ENCODE measurements at places on chromosomes 11 and 22.

DNA sequence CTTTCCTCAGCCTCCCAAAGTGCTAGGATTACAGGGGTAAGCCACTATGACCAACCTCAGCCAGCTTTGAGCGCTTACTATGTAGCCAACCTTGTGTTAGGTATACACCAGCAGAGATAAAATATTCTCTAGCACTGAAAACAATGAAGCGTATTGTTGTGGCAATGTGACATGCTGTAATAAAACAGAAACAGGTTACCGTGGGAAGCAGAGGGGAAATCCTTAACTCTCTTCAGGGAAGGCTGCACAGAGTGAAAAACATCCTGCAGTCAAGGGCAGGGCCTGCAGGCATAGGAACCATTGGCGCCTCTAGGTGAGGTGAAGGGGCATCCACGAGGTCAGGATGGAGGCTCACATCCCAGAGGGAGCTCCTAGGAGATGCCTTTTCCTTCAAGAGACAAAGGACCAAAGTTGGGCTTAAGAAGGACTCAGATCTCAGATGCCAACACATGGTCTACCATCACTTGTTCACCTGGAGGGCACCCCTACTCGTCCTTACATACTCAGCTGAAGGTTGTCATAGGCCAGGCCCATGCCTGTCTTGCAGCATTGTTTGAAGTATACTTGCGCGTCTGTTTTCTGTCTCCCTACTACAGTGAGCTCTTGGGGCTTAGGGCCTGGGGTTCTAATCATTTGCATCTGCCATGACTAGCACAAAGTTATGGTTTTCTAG, 8.0 kb downstream of the POLD4 start:
- DNase-seq: no peak

DNA sequence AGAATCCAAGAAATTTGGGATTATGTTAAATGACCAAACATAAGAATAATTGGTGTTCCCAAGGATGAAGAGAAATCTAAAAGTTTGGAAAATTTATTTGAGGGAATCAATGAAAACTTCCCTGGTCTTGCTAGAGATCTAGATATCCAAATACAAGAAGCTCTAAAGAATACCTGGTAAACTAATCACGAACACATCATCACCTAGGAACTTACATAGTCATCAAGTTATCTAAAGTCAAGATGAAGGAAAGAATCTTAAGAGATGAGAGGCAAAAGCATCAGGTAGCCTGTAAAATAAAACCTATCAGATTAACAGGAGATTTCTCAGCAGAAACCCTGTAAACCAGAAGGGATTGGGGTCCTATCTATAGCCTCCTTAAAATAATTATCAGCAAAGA, 46.9 kb downstream of the GAS2 start:
- no peak for DNase-seq

DNA sequence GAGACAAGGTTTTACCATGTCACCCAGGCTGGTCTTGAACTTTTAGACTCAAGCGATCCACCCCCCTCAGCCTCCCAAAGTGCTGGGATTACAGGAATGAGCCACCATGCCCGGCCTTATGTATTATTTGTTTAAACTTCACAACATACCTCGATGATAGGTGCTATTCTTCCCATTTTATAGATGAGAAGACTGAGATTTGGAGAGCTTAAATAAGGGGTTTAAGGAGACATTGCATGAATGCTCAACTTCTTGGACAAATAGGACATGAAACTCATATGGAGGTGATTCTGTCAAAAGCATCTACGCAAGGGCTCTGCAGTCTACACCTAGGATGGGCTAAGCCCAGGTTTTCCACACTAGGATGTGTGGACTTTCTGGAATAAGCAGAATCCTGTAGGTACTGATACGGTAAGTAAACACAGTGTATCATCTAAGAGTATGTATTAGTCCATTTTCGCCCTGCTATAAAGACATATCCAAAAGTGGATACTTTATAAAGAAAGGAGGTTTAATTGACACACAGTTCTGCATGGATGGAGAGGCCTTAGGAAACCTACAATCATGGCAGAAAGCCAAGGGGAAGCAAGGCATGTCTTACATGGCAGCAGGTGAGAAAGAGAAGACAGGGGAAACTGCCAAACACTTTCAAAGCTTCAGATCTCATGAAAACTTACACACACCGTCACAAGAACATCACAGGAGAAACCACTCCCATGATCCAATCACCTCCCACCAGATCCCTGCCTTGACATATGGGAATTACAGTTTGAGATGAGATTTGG, 62.8 kb upstream of the CAPRIN1 start:
- DNase-seq: no peak

DNA sequence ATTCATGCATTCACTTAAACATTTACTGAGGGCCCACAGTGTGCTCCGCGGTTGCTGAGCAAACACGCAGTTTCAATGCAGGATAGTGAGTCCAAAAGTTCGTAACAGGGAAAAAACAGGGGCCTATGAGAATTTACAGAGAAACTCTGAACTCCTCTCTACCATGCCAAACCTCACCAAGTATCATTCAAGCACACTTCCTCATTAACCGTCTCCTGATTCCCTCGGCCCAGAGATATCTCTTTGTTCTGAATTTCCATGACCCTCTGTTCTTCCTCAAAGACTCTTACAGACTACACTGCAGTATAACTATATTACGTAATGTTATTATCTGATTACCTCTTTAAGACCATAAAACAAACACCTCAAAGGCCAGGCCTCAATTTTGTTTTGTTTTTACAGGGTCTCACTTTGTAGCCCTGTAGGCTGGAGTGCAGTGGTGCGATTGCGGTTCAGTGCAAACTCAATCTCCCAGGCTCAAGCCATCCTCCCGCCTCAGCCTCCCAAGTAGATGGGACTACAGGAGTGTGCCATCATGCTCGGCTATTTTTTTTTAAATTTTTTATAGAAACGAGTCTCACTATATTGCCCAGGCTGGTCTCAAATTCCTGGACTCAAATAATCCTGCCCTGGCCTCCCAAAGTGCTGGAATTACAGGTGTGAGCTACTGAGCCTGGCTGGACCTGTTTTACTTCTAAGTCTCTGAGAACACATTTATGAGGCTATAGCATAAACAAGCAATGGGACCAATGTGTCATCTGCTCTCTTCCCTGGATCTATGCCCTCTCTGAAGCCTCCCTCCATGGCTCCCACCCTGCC, 3.6 kb downstream of the HPS4 start:
- no peak for DNase-seq

GRCh38 chr11:95641495-95641894, 148.1 kb downstream of the FAM76B start:
- DNase-seq: no peak

- no peak for DNase-seq
Observed at GRCh38 chr11:66856496-66857233, at the start of gene LRFN4. LRFN4 (plus strand) TSS chr11:66857064; CDS start chr11:66857745, 681 bp downstream.

- peak; percentile 78 for DNase-seq
Observed at GRCh38 chr22:38218661-38219622, 17.1 kb downstream of the MAFF start.

GRCh38 chr11:33942954-33943353, 51.1 kb upstream of the LMO2 start:
- peak; percentile 12 for DNase-seq

GRCh38 chr22:28027453-28028448, 108.7 kb upstream of the PITPNB start:
- no peak for DNase-seq

DNA sequence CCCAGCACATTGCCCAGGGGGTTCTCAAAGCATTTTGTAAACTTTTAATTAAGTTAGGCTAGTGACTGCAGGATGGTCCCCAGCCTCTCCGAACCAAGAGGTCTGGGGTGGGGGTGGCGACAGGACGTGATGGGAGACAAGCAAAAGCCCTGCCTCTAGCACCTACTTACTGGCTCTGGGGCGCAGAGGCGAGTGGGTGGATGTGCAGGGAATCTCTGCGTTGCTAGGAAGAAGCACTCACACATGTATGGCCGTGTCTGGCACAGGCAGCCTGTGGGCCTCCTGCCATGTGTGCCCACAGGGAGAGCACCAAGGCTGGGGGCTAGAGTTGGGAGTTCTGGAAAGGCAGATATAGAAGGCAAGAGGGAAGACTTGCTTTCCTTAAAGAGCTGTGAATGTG, 6.3 kb downstream of the OPCML start:
- no peak for DNase-seq

DNA sequence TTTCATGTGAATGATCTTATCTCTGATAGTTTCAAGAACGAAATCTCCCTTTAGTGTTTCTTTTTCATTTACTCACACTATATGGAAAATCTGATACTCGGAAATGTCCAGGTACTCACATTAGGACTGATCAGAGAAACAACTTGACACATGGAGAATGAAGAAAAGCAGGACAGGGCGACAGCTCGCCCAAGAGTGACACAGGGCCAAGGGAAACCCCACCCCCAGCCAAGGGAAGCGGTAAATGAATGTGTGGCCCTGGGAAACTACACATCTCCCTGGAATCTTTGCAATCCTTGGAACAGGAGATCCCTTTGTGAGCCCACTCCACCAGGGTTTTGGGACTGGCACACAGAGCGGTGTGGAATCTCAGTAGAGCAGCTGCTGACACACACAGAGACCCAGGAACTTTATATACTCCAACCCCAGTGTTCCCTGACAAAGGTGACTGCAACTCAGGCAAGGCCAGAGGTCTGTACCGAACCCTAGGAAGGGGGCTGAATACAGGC, 303.7 kb upstream of the ARHGAP42 start:
- no peak for DNase-seq

- no peak for DNase-seq
Observed at GRCh38 chr22:37320726-37321677, 38.7 kb downstream of the CYTH4 start.

- no peak for DNase-seq
Observed at GRCh38 chr11:120911943-120912342, 112.0 kb upstream of the TBCEL start.

GRCh38 chr11:37560346-37560745, 962.3 kb upstream of the RAG2 start:
- DNase-seq: no peak

DNA sequence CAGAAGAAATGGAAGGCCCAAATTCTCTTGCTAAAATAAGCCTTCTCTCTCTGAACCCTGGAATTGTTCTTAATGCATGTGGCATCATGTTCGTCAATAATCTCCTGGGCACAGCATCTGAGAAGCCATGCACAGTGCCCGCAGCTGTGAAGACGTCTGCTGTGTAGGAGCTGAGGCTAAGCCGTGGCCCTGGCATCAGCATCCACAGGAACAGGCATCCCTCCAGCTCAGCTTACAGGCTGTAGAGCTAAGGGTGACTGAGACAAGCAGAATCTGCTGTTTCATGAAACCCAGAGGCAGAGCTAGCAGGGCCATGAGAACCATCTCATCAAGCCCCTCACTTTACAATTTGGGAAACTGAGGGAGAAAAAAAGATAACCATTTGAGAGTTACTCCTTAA, 60.6 kb downstream of the SEZ6L start:
- DNase-seq: no peak

GRCh38 chr11:45280449-45280848, 5.7 kb downstream of the SYT13 start:
- DNase-seq: no peak

GRCh38 chr11:127470306-127470884, 469.8 kb upstream of the KIRREL3 start:
- DNase-seq: no peak

- no peak for DNase-seq
Observed at GRCh38 chr11:103528596-103528995, 419.4 kb downstream of the DYNC2H1 start.

DNA sequence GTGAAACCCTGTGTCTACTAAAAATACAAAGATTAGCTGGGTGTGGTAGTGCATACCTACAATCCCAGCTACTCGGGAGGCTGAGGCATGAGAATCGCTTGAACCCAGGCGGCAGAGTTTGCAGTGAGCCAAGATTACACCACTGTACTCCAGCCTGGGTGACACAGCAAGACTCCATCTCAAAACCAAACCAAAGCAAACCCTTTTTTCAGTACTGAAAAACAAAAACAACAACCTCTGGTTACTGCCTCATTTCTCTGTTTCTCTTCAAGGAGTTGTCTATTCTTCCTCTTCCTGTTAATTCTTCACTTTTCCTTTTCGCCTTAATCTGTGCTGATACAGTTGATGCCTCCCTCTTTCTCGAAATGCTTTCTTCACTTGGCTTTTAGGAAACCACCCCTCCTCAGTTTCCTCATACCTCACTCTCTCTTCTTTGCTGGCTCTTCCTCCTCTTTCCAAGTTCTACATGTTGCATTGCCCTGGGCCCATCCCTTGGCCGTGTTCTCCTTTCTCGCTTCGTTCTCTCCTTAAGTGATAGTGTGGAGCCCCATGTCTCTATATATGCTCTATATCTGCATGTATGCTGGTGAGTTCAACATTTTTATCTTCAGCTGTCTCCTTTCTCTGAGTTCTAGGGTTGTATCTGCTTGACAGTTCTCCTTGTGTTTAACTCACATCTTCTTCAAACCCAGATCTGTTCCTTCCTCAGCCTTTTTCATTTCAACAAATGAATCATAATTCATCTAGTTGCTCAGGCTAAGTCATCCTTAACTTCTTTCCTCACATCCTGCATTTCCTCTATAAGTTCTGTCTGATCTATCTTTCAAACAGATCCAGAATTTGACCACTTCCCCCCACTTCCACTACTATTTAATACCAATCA, 37.1 kb downstream of the NUCB2 start:
- no peak for DNase-seq

DNA sequence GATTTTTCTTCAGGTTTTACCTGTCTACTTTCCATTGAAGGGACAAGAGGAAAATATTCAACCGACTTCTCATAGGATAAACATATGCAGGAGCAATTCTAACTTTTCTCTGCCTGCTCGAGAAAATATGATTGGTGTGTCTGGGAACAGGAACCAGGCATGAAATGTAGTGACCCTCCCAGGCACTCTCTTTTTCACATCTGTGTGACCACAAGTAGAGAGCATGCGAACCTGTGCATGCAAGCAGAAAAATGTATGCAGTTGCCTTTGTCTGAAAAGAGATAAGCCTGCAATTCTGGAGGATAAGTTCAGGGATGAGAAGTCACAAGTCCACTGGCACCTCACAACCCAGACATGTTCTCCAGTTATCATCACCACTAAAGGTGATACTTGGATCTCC, 583.5 kb upstream of the FAT3 start:
- DNase-seq: no peak

DNA sequence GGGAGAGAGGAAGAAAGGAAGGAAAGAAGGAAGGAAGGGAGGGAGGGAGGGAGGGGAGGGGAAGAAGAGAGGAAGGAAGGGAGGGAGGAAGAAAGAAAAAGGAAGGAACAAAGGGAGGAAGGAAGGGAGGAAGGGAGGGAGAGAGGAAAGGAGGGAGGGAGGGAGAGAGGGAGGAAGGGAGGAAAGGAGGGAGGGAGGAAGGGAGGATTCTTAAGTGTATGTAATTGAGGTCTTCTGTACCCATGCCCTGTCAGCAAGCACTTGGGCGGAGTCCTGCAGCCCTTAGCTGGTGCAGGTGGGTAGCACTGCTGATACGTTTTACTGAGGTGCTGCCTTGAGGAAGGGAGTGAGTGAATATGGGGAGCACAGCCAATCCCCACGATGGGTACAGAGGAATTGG, 56.9 kb upstream of the RASD2 start:
- no peak for DNase-seq

Data from BJ (cell line).